ENCODE measurements at places on chromosomes 1 and 21.
A peak's percentile ranks its signal among the peaks of the same experiment; 100 is the strongest.

DNA sequence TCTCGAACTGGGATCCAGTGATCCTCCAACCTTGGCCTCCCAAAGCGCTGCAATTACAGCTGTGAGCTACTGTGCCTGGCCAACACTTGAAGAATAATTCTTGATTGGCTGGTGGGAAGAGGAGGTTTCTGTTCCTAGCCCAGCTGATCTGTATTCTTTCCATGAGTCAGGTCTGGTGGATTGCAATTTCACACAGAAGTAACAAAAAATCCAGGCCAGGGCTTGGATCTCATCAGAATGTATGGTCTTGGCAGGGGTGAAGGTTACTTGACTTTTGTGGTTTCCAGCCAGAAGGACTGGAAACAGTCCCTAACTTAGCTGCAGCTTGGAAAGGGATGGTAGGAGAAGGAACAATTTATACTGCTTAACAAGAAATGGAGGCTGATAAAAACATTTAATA lies 5.1 kb upstream of the HP1BP3 start:
- peak; percentile 14 for DNase-seq

DNA sequence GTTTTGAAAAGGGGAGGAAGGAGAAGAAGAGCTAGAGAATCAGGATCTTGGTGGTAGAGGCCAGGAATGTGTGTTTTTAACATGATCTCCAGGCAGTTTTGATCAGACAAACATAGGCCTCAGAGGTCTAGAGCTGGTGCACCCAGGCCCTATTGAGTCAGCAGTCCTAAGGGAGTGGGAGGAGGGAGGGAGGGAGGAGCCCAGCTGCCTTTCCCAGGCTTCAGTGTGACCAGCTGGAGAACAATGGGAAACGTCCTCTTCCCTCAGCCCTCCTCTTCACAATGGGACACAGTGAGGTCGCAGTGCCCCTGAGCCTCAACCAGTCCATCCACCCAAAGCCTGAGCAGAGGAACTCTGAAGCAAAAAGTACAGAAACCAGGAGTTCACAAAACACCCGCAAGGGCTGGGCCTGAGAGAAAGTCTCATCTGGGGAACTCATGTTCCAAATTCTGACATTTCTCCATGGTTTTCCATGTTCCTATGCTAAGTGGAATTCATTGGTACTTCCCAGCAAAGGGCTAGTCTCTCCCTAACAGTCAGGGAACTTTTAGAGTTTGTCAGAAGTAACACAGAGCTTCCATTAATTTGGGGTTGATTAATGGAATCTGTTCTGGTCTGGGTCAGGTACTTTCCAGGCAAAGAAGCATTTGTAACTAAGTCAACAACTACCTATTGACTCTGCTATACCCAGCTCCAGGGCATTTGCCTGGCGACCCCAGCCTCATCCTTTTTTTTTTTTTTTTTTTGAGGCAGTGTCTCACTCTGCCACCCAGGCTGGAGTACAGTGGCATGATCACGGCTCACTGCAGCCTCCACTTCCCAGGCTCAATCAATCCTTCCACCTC lies 37.5 kb downstream of the ELAPOR1 start:
- DNase-seq: no peak

DNA sequence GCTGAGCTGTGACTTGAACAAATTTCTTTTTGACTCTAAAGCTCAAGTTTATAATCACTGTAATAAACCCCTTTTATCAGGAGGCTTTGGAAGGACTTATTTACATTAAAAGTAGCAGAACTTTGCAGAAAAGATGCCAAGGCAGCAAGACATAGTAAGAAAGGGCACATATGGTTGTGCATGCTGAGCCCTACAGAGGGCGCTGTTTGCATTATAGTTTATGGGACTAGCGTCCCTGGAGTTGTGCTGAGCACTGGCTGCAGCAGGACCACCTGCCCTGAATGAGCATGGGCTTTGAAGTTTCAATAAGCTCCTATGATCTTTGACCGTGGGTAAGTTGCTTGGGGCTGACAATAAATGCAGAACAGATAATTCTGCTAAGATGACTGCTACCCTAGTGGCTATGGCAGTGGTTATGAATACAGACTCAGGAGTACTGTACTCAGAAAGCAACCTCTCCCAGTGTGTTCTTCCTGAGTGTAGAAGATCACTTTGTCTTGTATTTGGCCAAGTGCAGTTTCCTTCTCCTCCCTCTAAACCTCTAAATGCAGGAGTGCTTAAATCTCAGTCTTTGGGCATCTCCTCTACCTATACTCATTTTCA lies 45.4 kb upstream of the USP1 start:
- peak; percentile 63 for DNase-seq

GRCh38 chr1:158534496-158534895 lies 19.7 kb downstream of the OR6Y1 start:
- peak; percentile 40 for DNase-seq

DNA sequence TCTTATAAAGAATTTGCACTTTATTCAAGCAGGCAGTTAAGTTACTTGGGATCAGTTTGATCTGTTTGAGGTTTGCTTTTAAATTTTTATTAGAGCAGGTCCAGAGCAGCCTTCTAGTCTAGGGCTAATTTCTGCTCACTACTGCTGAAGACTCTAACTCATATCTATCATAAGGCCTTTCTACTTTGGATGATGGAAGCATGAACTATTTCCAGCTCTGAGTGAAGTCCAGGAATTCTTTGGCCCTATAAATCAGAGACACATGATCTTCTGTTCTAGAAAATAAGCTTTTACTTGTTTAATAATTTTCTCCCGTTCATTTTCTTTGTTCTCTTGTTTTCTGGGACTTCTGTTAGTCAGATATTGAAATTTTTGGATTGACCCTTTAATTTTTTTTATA lies 14.7 kb downstream of the NIBAN1 start:
- no peak for DNase-seq

GRCh38 chr1:157006676-157007075 lies 38.9 kb downstream of the ARHGEF11 start:
- DNase-seq: no peak

- peak; percentile 85 for DNase-seq
Observed at GRCh38 chr1:24070821-24071393, 41.0 kb downstream of the MYOM3 start.

DNA sequence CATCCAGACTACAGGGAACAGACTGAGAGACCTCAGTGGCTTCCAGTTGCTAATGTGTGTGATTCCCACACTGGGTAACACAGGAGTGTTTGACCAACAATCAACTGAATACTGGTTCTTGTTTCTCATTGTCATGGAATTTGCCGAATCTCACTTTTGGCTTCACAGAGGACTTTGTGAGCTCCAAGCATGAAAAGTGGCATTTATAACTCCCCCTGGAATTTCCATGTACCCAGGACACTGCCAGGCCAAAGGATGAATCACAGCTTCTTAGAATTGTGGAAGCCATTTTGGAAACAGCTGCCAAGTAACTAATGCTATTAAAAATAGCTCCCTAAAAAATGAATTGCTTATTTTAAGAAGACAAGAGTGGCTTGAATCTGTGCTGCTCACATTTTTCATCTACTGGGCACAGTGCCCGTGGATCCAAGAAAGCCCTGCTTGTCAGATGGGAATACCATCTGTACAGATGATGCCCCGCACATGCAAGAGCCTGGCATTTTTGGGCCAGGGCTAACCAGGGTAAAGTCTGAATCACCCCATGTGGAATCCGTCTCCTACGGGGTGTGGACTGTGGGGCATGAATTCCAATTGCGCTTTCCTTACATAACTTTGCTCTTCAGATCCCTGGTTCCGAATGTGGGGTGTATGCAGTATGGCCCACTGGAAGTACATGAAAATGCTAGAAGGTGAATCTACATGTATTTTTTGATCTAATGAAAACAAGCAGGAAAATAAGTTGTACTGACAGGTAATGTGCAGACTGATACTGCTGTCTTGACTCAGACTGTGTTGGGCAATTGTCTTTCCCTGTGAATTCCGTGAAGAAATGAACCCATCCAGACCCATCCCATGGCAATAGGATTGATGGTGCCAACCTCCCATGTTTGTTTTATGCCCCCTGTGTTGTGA lies 487.3 kb downstream of the SIPA1L2 start:
- DNase-seq: no peak

DNA sequence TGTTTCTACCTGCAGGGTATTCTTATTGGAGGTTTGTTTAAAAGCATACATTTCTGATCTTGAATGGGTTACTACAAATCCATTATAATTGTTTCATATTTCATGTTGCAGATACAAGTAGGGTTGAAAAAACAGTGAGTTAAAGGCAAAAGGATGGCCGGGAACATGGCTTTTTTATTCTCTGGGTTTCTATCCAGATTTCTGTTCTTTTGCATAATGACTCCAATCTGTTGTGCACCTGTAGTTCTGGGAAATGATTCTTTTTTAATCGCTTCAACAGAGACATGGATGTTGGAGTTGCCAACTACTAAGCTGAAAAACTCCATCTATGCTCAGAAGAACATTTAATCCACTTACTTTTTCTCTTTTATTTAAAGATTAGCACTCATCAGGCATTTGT lies 2.7 kb upstream of the ADAMTS1 start:
- no peak for DNase-seq

GRCh38 chr1:27403065-27403726 lies 10.8 kb downstream of the GPR3 start:
- peak; percentile 16 for DNase-seq

GRCh38 chr1:116881879-116882520 lies 27.7 kb upstream of the PTGFRN start:
- DNase-seq: peak; percentile 44

- DNase-seq: no peak
Observed at GRCh38 chr1:108048301-108049177, 83.6 kb upstream of the VAV3 start.

GRCh38 chr21:39675993-39676661 lies 63.4 kb downstream of the B3GALT5 start:
- DNase-seq: no peak

GRCh38 chr1:246367041-246367440 lies 140.0 kb downstream of the SMYD3 start:
- DNase-seq: no peak

GRCh38 chr1:14371771-14372497 lies 226.6 kb upstream of the KAZN start:
- DNase-seq: no peak
